ENCODE measurements at places on chromosomes 11 and 22.

DNA sequence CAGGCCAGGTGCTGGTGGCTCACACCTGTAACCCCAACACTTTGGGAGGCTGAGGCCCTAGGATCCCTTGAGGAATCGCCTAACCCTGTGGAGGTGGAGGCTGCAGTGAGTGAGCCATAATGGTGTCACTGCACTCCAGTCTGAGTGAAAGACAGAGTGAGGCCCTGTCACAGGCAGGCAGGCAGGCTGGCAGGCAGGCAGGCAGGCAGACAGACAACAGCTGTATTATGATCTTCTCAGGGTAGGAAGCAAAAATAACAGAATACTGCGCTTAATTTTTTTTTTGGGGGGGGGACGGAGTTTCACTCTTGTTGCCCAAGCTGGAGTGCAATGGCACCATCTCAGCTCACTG lies 3901.6 kb upstream of the OR11H1 start:
- no peak for DNase-seq

DNA sequence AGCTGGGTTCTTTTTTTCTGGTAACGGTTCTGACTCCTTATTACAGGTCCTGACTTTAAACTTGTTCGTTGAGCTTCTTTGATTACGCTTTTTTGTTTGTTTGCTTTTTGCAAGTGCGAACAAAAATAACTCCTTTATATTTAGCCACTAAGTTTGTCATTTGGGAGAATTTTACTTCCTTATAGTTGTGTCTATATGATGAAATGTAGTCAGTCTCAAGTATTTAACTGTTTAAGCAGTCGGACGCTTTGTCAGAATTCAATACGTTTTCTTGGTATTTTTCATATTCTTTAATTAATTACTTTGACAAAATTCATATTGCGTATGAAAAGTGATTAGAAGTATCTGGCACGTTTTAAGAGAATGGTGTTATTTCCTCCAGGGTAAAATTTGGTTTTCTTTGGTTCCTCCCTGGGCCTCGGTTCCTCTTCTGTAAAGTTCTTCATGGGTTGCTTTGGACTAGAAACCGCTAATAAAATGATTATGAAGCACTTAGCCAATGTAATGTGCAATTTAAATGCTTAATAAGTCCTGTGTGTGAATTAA lies 1.3 kb downstream of the CBL start:
- DNase-seq = no peak

DNA sequence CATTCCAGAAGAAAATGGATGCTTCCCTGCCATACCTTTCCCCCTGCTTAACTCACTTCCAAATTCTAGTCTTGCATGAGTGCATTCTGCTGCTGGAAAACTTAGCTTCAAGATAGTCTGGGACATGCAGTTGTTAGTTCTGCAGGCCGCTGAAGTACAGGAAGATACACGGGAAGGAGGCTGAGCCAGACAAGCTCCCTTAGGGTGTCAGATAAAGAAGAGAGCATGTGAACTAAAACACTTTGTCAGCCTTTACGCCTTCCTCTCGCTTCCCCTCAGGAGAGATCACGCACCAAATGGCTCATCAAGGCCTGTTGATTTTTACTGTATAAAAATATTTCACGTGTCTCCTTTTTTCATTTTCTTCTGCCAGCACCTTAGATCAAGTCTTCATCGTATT lies 420.7 kb downstream of the INSC start:
- no peak for DNase-seq

DNA sequence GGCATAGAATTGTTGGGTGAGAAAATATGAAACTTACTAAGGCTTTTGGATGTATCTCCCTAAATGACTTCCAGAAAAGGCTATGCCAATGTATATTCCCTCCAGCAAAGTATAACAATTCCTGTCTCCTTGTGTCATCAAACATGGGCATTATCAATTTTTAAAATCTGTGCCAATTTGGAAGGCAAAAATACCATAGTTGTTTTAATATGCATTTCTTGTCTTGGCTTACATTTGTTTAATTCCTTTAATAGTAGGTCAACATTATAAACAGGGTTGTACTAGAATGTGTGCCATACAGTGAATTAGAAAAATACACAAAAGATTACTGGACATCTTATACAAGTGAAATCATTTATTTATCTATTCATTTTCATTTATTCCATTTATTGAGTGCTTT lies 41.6 kb downstream of the DCUN1D5 start:
- no peak for DNase-seq

DNA sequence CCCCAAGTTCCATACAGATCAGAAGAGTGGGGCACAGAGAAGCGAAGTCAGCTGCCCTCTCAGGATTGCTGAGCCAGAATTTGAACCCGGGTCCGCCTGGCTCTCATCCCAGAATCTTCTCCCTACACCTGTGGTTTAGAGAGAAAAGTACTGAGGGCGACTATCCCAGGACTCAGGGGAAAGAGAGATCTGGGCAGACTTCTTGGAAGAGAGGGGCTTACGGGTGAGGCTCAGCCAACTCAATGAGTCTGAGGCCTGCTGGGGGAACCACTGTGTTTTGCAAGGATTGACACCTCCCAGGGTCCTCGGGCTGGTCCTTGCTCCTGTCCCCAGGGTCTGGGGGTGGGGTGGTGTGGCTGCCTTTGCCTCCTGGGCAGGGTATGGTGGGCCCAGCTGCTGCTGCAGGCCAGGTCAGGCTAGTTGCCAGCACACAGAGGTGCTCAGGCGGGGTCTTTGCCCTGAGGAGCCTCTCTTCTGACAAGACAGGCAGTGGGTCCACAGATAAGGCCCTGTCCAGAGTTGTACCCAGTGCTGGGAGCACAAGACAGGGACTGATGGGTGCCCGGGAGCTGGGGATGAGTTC lies 1.2 kb downstream of the CAPN5 start:
- no peak for DNase-seq

- no peak for DNase-seq
These were observed 117.4 kb downstream of the DBX1 start for GRCh38 chr11:20042811-20043341.

- peak; percentile 36 for DNase-seq
These were observed 76.7 kb upstream of the WNT7B start for GRCh38 chr22:46053563-46054090.

DNA sequence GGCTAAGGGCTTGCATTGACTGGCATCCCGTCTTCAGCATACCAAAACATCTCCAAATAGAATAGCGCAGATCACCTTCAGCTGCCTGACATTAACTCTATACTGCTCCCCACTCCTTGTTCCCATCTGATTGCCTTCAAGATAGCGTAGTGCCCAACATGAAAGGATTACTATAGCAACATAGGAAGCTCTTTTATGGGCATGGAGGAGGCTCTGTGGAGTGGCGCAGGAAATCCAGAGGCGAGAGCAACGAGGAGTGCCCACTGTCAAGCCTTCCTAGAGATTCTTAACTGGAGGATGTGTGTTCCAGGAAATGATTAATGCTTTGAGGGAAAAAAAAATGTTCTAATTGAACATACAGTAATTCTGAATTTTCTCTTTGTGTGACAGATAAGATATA lies 213.3 kb downstream of the CADM1 start:
- DNase-seq = no peak
